ENCODE measurements at places on chromosomes 2 and 18.

DNA sequence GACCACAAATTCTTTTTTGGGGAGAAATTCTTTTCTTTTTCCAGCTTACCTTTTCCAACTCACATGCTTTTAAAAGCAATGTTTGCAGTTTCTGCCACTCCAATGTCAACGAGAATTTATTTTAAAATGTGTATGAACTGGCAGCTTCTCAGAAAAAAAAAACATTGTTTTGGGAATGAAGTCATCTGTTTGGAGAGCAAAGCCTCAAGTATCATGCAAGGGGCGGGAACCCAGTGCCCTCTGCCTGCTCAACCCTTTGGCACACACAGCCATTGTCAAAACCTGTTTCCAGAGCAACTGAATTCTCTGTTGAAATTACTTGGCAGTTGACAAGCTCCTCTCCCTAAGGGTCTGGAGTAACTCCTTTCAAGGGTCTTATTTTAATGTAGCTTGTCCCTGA, 128.5 kb downstream of the QPCT start:
- no peak for DNase-seq

- no peak for DNase-seq
These were observed 114.8 kb downstream of the RDH14 start for GRCh38 chr2:18445433-18446320.

DNA sequence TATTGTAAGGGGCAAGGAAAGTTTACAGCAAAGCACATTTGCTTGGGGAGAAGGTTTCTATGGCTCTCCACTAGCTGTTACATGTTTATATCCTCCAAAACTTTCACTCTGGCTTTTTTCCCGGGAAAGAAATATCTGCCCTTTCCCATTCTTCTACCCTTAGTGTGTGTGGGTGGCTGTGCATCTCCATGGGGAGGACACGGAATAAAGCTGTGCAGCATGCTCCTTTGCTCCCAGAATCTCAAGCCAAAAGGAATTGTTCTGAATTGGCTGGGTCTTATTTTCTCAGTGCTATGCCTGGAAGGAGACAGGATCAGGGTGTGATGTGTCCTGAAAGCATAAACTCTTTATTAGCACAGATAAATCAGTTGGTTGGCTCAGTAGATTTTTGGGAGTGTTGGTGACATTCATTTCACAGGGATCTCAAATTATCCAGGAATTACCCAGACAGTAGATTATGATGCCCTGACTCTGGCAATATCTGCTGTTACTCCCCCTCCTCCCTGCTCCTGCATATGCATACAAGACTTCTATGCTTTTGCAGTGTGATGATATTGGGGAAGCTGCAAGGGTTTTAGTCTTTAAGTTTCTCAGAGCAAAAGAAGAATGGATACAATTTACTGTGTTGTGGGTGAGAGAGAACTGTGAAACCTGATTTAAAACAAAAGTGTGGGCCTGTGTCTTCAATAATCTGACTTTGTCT, 63.1 kb downstream of the PARD3B start:
- DNase-seq = no peak

DNA sequence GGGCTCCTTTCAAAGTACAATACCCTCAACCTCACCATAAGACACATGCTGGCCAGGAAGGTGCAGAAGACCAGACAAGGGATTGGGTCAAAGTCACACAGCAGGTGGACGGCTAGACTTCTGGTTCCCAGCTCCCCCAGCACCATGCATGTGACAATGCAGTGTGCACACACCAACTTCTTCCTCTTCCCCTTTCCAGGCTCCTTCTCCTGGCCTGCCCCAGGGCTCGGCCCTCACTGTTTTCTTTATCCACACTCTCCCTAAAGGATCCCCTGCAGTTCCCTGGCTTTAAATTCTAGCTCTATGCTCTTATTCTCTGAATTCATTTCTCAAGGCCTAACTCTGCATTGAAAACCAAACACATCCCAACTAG, 82.3 kb downstream of the LOXHD1 start:
- DNase-seq = no peak

DNA sequence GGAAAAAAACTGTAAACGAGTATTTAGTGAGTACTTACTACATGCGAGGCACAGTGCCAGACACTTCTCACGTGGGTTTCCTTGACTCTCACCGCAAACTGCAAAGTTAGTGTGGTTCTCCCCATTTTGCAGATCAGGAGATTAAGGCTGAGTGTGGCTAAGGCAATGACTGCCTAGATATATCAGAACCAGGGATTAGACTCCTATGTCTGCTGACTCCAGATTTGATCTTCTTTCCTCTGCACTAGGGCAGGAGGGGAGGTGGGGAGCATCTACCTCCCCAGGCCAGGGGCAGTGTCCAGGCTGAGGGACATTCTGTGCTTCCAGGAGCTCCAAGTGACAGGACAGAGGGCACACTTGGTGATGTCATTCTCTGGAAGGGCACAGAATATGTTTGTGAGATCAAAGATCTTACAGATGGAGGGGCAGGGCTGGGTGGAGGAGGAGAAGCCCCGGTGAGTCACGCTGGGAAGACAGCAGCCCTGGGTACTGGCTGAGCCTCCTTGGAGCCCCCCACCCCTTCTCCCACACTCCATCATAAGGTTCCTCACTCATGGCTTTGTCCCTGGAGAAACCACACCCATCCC, 92.4 kb downstream of the RHOB start:
- no peak for DNase-seq

DNA sequence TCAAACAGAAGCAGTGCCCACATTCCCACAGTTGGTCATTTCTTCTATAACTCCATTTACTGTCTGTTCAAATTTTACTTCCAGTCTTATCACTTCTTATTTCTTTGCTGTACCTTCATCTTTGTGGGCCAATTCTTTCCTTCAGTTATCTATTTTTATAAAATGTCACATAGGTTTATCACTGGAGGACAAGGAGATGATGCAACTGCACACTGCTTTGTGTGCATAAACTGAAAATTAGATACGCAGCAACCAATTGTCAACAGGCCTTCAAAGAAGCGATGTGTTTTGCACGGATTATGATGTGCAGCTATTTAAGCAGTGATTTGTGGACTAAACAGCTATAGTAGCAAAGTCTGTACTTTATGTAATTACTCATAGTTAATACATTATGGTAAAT, 726.8 kb upstream of the GCFC2 start:
- no peak for DNase-seq

- DNase-seq = no peak
These were observed 316.5 kb downstream of the MBD2 start for GRCh38 chr18:53907921-53908320.

GRCh38 chr2:158191076-158191895, 89.6 kb downstream of the UPP2 start:
- DNase-seq = peak; percentile 16

DNA sequence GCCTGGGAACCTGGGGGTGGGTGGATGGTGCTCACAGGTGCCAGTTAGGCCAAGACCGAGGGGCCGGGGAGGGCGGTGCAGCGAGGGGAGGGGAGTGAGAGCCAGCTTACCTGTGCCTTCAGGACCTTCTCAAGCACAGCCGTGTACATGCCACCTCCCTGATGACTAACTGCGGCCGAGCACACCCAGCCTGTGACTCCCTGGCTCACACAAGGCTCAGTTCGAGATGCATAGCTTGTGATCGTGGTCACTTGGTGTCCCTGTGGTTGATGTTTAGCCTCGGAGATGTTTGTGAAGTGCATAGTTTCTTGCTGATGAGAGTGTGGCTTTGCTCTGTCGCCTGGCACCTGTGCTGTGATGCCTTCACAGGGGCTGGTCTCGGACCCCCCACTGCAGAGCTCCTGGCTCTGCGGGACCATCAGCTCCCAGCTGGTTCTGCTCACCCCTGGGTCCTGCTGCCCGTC, 84.5 kb upstream of the ODC1 start:
- DNase-seq = no peak

DNA sequence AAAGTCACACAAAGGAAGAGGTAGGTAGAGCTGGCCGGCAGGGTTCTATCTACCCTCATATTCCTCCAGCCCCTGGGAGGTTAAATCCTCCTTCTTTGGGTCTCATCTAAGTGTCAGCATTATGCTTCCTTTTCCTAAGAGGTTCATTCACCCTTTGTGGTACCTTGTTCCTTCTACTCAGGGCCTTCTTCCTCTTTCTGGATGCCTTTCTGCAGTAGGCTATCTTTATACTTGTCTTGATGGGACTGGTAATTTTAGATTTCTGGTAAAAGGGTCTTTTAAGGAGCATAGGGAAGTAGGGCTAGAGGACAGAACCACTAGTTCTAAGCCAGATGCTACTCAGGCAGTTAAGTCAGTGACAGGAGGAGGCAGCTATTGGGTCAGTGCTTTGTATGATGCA, 13.7 kb upstream of the TNP1 start:
- DNase-seq = no peak

GRCh38 chr18:41713969-41714825, 240.8 kb upstream of the PIK3C3 start:
- DNase-seq = no peak

- no peak for DNase-seq
These were observed 50.6 kb upstream of the YWHAQ start for GRCh38 chr2:9681427-9681817.

- DNase-seq = no peak
These were observed 195.1 kb upstream of the TWIST2 start for GRCh38 chr2:238652771-238653157.

DNA sequence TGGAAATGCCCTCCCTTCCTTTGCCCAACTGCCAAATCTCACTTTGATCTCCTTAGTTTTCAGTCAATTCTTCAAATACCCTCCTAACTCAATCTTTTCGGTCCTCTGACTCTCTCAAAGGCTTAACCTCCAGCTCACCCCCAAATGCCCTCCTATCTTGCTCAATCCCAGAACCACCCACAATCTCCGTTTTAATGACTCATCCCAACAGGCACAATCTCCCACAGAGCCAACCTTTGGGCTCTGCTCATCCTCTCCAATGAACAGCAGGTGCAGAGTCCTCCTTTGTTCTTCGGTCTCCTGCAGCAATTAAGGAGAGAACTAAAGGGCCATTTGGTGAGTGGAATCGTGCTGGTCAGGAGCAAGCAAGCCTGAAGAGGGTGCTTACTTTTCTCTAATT, 366.1 kb upstream of the CRIM1 start:
- DNase-seq = no peak

DNA sequence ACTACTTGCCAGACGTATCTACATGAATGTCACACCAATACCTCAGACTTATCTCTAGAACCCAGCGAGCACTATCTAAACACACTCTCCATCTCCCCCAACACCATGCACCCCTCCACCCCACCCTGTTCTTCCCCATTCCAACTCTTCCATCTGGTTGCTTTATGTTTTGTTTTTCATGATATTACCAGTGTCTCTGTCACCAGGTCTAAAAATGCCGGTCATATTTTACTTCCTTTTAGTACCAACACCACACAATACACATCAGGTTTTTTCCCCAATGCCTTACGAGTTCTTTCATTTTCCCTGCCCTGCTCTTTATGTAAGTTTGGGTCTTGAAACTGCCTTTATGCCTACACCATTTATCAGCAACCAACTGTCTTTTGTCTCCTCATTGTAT, 10.2 kb upstream of the ITGA4 start:
- no peak for DNase-seq

- DNase-seq = no peak
These were observed 11.6 kb downstream of the ZC3H8 start for GRCh38 chr2:112243233-112243632.

DNA sequence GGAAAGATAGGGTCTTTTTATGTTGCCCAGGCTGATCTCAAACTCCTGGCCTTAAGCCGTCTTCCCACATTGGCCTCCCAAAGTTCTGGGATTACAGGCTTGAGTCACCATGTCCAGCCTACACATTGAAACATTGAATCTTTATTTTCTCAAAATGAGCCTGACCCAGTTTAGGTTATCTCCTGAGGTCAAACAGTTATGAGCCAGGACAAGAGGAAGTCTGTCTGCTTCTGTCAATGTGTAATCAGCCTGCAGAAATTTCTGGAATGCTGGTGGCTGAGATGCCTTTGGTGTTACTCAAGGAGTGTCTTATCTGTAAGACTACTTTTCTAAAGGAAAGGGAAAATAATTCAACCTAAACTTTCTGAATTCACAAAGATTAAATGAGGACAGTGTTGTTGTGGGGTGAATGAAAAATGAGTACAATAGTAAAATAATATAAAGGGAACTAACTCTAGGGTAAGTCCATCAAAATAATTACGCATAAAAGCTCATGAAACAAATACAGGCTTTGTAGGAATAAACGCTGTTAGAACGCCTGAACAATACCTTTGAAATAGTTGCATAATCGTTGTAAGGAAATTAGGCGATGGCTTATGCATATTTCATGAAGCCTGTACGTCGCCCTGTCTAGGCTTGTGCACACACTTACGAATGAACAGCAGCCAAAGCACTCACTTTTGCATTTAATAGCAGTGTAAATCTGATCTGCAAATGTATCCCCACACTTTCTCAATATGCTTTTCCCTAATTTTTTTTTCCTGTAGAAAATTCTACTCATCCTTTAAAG, 260.8 kb downstream of the RDH14 start:
- no peak for DNase-seq

- no peak for DNase-seq
These were observed 758.0 kb upstream of the NRXN1 start for GRCh38 chr2:51789918-51790317.

DNA sequence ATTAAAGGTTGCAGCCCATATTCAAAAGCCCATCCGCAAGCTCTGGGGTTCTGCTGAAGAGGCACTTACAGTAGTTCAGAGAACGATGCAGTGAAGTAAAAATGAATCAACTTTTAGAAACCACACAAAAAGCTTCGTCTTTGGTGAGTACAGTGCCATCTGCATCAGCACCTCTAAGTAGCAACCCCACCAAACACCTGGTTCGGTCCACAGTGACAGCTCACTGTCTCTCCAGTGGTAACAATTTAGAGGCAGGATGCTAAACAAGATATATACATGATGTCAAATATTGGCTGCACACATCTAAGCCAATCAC, 275.4 kb upstream of the TCF4 start:
- DNase-seq = no peak

DNA sequence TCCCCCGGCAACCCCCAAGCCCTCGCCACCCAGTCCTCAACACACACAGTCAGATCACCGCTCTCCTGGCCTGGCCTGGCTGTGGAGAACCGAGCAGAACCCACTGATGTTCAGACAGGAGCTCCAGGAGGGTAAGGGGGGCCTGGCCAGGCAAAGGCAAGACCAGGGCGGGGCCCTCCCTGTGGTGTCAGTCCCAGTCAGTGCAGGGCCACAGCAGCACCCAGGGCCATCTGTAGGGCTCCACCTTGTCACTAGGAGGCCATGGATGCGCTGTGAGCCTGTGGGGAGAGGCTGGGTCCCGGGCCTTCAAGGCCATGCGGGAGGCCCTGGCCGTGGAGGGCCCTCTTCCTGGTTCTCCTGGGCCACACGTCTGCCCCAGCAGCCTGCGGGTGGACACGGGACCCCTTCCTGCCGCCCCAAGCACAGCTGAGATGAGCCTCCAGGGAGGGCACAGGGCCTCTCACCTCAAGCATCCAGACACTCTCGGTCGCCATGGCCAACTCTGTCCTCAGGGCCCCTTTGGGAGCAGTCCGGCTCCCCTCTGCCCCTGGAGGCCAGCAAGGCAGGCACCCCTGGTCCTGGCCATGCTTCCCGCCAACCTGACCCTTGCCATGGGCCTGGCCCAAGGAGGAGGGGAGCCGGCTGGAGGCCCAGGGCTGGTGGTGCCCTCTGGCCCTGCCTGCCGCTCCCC, 2.0 kb downstream of the ANO7 start:
- DNase-seq = no peak

Measured in activated T-cell treated with anti-CD3 and anti-CD28 coated beads for 4 hours (primary cell).